Osteoblast (primary cell): ENCODE measurements at places on chromosomes 16 and 17. TPM values are rescaled to one million over a fixed set of nuclear protein-coding genes. Genes with fewer than 3 reads are reported as not detected.
A peak's percentile ranks its signal among the peaks of the same experiment; 100 is the strongest.

- DNase-seq = peak; percentile 13
These were observed 22.0 kb upstream of the GINS2 start for GRCh38 chr16:85710732-85711131.

DNA sequence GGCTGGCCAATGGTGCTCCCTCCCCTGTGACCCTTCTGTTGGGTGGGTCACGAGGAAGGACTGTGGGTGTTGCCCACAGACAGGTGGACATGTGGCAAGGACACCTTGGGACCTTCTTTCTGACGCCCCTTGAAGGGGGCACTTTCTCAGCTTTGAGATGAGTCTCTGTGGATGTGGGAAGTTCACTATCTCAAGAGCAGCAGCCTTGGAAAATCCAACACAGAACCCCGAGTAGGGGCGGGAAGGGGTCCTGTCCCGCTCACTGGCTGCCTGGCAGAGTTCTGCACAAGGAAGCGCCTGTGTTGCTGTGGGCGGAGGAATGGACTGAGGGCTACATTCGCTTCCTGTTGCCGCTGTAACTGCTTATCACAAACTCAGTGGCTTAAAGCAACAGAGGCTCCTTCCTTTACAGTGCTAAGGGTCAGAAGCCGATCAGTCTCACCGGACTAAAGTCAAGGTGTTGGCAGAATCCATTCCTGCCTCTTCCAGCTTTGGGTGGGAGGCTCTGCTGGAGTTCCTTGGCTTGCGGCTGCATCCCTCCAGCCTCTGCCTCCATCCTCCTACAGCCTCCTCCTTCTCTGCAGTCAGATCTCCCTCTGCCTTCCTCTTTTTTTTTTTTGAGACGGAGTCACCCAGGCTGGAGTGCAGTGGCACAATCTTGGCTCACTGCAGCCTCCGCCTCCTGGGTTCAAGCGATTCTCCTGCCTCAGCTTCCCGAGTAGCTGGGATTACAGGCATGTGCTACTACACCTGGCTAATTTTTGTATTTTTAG lies 305.2 kb downstream of the SEC14L1 start:
- no peak for DNase-seq

- peak; percentile 64 for DNase-seq
These were observed 188.7 kb downstream of the HS3ST3A1 start for GRCh38 chr17:13413001-13413400.

- DNase-seq = peak; percentile 89
These were observed 32.6 kb upstream of the ZFP90 start for GRCh38 chr16:68506331-68507053.

Gene TNFRSF17
- total RNA-seq = not detected in 2 replicates
